Stimulated activated CD8-positive, alpha-beta memory T cell treated with anti-CD3 and anti-CD28 coated beads, Interleukin-2, amount 100 ng/mL, for 48 hours (primary cell): ENCODE measurements at places on chromosomes 5 and 9.

DNA sequence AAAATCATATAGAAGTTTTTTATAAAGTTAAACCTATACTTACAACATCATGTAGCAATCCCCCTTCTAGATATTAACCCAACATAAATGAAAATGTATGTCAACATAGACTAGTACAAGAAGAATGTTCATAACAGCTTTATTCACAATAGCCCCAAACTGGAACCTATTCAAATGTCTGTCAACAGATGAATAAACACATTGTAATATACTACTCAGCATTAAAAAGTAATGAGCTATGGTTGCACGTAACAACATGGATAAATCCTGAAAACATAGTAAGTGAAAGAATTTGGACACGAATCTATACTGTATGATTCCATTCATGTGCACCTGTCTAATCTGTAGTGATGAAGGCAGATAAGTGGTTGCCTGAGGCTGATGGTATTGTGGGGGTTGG lies 73.9 kb downstream of the CSNK1G3 start:
- no peak for DNase-seq

DNA sequence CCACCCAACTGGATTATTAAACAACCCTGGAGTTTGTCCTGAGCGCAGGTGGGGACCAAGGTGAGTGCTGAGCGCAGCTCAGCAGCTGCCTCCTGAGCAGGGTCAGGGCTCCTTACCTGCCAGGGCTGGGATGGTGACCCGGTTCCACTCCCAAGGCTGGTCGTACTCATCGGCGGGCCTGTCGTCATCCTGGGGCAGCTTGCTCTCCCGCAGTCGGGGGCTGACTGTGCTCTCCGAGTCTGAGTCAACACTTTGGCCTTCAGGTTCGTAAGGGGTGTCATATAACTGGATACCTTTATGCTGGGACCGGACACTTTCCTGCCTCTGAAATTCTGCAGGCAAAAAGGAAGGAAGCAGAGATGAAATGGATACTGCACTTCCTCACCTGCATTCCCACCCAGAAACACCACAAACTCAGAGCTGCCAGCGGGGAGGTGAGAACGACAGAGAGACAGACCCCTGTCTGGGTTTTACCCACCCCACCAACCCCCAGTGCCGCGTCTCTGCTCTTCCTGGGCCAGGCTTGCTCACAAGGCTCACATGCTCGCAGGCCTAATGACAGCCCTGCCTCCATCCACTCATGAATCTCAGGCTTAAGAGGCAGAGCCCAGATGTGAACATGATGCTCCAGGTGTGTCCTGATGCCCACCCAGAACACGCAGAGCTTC lies 70.7 kb upstream of the SLC25A51 start:
- DNase-seq: no peak

DNA sequence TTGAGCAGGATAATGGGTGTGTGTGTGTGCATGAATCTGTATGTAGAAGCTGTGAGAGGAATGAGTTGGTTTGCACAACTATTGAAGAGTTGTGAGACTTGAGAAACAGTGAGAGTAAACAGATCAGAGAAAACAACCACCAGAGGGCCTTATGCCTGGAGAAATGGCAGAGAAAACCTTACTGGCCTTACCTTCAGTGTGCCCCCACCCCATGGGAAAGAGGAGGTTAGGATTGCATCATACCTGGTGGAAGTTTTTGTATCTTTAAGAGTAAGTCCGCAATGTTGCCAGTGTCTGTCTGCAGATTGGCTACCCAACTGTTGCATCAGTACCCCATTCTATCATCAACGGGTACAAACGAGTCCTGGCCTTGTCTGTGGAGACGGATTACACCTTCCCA lies 1909.4 kb upstream of the WWC1 start:
- no peak for DNase-seq

- no peak for DNase-seq
Measured at GRCh38 chr5:179868541-179868940, 9.9 kb upstream of the MRNIP start.

GRCh38 chr9:78691542-78691941 lies 394.6 kb downstream of the PSAT1 start:
- no peak for DNase-seq

DNA sequence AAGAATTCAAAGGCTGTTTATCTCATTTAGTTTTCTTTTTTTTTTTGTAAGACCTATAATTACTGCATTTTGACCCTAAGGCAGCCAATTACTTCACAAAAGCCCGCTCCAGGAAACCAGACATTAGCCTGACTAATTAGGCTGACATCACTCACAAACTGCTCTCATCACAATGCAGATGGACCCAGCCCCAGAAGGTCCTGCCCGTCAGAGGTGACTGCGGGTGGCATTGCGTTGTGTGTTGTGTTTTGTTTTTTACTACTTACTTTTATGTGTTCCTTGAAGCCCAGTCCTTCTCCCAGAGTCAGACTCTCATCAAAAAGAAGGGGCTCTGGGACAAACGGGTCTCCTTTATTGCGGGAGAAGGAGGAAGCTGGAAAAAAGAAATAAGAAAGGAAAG lies 172.2 kb downstream of the HSD17B3 start:
- no peak for DNase-seq

GRCh38 chr9:133057006-133057405 lies 4.8 kb upstream of the CEL start:
- DNase-seq: no peak

GRCh38 chr9:96661711-96662110 lies 6.6 kb upstream of the PRXL2C start:
- no peak for DNase-seq

DNA sequence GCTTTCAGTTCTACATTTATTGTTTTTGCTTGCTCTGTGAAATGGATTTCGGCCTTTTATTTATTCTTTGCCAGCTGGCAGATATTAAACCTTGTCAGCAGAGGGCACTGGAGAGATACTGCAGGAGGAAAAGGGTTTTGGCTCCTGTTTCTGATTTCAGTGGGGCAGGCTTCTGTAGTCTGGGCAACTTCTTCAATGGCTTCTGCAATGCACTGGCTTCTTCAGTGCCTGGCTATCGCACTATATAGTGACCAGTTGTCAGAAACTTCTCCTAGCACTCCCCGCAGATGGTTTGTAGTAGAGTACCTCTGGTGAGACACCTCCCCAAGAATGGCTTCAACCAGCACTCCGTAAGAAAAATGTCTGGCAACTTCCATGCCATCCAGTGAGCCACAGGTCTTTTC lies 3.2 kb upstream of the NFX1 start:
- DNase-seq: no peak

- no peak for DNase-seq
Measured at GRCh38 chr9:134922932-134923240, 5.2 kb upstream of the FCN1 start.

DNA sequence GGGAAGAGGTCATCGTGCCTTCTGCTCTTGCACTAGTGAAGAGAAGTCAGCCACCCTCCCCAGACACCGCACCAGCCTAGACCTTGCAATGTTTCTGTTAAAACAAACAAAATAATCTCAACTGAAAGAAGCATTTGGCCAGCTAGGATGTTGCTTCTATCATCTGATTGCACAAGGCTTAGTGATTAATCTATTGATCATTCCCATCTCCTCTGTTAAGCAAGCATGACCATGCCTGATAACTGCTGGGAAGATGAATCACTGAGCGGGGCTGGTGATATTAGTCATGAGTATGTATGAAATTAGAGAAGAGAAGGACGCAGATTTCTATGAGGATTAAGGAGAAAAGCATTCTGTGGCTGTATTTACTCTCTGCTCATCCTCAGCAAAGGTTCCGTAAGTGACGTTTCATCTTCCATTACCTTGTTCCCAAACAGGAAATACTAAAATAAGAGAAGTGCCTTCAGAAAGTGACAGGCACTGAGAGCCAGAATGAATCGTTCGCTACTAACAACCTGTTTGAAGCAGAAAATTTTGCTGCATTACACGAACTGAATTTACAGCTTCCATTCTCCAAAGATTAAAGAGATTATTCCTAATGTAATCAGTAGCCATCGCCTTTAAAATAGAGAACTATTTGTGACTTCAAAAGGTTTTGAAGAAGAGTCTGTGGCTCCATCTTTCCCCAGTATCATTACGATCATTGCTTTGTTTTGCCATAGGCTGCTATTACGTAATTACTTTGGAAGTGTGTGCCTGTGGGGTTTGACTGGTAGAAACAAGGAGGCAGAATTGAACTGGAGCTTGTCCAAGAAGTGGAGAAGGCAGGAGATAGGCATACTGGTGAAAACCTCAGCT lies 219.1 kb downstream of the MED10 start:
- no peak for DNase-seq

- DNase-seq: no peak
Measured at GRCh38 chr9:28014212-28014611, 440.9 kb upstream of the C9orf72 start.

- no peak for DNase-seq
Measured at GRCh38 chr5:134439210-134439654, 27.6 kb upstream of the CDKN2AIPNL start.

DNA sequence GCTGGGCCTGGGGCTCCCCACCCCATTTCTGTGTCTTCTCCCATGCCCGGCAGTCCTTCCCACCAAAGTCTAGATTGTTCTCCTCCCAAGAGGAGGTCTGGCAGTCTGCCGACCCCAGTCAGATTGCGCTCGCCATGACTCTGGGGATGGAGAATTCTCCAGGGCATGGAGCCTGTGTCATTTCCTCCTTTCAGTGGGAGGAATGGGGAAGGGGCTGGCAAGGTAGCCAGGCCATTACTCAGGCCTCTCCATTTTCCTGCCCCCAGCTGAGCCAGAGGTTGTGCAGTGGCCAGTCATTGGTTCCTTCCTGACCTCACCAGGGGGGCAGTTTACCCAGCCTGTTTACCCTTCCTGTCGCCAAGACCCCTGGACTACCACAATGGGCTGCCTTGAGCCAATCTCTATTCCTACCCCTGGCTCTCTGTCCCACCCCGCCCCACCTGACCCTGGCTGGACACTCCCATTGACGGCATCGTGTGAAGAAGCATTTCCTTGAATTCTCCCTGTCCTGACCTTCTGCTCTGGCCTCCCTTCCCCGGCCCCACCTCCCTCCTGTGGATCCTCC lies 628 bp downstream of the SYNPO start:
- DNase-seq: no peak

DNA sequence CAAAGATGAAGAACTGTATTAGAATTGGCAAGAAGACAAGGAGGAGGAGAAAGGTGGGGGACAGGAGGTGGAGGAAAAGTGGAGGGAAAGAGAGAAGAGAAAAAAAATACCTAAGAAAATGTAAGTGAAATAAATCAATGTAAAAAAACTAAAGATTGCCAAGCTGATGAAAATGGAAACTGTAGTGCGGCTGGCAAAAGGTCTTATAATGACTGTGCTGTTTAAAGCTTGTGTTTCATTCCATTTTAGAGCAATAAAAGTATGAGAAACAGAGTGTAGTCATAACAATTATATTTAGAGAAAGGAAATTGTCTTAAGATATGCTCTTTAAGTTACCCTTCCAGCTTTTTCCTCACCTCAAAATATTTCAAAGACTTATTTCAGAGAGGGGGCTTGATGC lies 670.5 kb upstream of the SEMA6A start:
- DNase-seq: no peak

- DNase-seq: no peak
Measured at GRCh38 chr5:31479706-31480105, 52.2 kb downstream of the DROSHA start.

GRCh38 chr9:128819716-128820664 lies 1.7 kb downstream of the ENDOG start:
- DNase-seq: no peak

DNA sequence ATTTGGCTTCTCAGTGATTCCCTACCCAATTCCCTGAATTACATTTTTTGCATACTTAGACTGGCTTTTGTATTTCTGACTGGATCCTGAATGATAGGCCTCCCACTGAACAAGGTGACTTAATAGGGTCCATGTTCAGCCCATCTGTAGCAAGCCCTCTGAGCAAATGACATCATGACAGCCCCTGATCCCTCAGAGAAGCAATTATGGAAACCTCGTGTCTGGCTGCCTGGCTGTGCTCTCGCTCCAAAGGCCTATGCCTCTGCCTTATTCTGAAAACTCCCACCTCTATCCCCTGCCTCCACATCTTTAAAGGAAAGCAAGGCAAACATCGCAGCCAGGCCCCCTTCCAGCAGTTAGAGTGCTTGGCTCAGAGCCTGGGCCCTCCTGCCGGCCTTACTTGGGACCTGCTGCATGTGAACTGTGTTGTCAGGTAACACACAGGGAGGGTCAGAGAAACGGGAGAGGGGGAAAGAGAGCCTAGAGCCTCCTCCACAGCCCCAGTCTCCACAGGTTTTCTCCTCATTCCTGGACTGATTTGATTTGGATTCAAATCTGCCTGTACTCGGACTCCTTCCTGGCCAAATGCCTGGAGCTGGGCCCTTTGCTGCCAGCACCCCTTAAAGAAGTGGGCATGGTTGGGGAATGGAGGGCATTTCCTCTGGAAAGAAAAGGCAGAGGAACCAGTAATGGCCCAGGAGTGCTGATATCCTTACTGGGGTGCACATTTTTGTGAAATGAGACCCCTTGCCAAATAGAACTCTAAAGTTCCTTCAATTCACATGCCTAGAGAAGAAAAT lies 3.8 kb downstream of the DCANP1 start:
- DNase-seq: no peak

GRCh38 chr5:120808606-120809005 lies 344.5 kb downstream of the PRR16 start:
- no peak for DNase-seq

DNA sequence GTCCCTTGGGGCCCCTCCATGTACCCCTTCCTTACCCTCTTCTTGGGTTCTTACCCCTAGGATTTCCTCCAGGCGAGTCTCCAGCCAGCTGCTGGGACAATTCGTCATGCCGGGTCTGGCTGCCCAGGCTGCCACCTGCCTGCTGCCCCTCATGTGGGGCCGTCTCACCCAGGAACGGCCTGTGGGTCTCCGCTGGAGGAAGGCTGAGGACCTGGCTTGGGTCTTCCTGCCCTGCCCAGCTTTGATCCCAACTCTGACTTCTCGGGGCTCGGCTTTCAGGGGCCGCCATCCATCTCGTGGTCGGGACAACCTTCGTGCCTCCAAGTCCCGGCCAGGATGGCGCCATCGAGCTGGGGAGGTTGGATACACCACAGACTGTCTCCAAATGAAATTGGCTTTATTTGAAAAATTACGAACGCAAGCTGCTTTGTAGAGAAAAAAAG lies 38.1 kb downstream of the HMCN2 start:
- no peak for DNase-seq
